Neural progenitor cell (in vitro differentiated cells): ENCODE measurements at places on chromosomes 1 and 21.

DNA sequence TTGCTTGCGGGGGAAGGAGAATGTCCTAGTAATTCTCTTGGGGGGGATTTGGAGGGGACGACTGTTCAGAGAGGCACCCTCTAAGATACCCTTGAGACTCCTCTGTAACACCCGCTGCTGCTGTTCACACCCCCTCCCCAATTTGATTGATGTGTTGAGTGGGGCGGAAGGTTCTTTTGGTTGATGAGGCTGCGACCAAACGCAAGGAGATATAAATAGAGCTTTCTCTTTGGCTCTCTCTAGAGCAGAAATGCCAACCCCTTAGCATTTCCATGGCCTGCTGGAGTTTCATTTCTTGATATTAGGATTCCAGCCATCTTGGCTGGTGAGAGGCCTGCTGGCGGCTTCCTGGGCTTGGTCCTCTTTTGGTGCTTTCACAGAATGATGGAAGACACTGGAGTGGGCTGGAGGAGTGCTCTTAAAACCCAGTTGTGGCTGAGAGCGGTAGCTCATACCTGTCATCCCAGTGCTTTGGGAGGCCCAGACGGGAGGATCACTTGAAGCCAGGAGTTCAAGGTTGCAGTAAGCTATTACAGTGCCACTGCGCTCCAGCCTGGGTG lies 2.0 kb downstream of the PIK3CD start:
- H3K4me3 ChIP-seq = no peak overlapping the region
- H3K4me1 ChIP-seq = no peaks in the 10 kb centered on the region
- no peaks in the 10 kb centered on the region for H3K36me3 ChIP-seq
- H3K27ac ChIP-seq = no peak overlapping the region

DNA sequence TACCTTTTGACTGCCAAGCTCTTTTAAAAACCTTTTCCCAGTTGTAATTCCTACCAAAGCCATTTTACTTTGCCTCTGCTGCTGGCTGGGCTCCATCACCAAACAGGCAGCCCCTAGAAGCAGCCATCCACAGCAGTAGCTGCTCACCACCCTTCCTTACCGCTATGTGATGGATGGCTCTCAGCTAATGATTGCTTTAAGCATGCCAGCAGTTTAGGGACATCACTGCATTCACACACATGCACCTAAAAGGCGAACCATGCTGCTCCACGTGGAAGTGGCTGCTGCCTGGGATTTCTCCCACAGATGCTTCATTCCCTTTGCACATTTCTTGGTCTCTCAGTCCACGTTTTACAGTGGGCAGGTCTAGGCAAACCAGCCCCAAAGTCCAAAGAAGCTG lies 46.3 kb upstream of the PDE9A start:
- H3K27me3 ChIP-seq = no peaks in the 10 kb centered on the region
- H3K4me1 ChIP-seq = no peaks in the 10 kb centered on the region
- no peak for DNase-seq
- H3K4me3 ChIP-seq = no peak overlapping the region
- no peaks in the 10 kb centered on the region for H3K36me3 ChIP-seq
- H3K27ac ChIP-seq = no peak overlapping the region

- DNase-seq = no peak
- no peaks in the 10 kb centered on the region for H3K27me3 ChIP-seq
- H3K4me3 ChIP-seq = no peak overlapping the region
- no peaks in the 10 kb centered on the region for H3K4me1 ChIP-seq
- no peaks in the 10 kb centered on the region for H3K36me3 ChIP-seq
Observed at GRCh38 chr1:102853701-102854187, 254.6 kb downstream of the COL11A1 start.

GRCh38 chr1:50981741-50982140 lies 11.7 kb downstream of the CDKN2C start:
- no peaks in the 10 kb centered on the region for H3K36me3 ChIP-seq
- peaks cover 16% of the 10 kb centered on the region for H3K4me1 ChIP-seq
- DNase-seq = no peak
- peaks cover 100% of the 10 kb centered on the region for H3K27me3 ChIP-seq
- H3K27ac ChIP-seq = no peak overlapping the region
- H3K4me3 ChIP-seq = no peak overlapping the region

- DNase-seq = no peak
- peaks cover 12% of the 10 kb centered on the region for H3K4me1 ChIP-seq
- H3K36me3 ChIP-seq = no peaks in the 10 kb centered on the region
- no peak overlapping the region for H3K4me3 ChIP-seq
- peaks cover 27% of the 10 kb centered on the region for H3K27me3 ChIP-seq
Observed at GRCh38 chr1:65069011-65069565, 78.9 kb upstream of the AK4 start.

DNA sequence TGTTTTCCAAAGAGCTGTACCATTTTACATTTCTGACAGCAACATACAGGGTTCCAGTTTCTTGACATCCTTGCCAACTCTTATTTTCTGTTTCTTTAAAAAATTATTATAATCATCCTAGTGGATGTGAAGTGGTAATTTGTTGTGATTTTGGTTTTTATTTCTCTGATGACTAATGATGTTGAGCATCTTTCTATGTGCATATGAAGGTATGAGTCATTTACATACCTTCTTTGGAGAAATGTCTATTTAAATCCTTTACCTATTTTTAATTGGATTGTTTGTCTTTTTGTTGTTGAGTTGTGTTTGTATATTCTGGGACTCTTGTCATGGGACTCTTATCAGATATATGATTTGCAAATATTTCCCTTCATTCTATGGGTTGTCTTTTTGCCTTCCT lies 20.8 kb upstream of the MPC2 start:
- H3K27me3 ChIP-seq = no peaks in the 10 kb centered on the region
- no peak overlapping the region for H3K27ac ChIP-seq
- no peaks in the 10 kb centered on the region for H3K4me1 ChIP-seq
- no peak for DNase-seq
- peaks cover 3% of the 10 kb centered on the region for H3K36me3 ChIP-seq
- no peak overlapping the region for H3K4me3 ChIP-seq
